ENCODE measurements at places on chromosomes 5 and 9.

DNA sequence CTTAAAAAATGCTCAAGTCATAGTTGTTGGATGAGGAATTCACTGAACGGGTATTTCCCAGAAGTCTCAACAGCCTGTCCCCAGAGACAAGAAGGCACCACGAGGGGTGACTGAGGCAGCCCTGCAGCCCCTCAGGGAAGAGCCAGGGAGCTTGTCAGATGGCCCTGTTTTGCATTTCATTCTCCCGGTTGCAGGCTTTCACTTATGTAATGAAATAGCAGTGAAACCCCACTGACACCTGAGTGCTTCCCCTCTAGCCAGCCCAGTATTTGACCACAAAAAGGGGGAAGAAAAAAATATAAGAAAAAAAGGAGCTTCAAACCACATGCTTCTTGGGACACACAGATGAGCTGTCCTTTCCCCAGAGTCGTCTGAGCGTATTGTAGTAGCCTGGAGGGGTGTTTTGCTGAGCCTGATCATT is 75.3 kb upstream of the IL12B start:
- DNase-seq, result no peak

DNA sequence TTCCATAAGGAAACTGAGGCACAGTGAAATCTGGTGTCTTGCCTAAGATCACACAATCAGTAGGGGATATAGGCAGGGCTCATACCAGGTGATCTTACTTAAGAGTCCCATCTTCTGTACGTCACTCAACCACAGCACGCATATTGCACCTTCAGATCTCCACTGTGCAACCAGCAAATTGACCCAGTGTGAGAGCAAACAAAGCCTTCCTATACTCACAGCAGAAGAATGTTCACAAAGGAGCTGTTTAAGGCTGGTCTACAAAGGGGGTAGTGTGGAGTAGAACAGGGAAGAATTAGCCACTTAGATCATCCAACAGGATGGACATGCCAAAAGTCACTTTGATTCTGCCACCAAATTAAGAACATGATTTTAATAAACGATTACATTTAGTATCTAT is 305.9 kb downstream of the SLIT3 start:
- DNase-seq, result no peak

DNA sequence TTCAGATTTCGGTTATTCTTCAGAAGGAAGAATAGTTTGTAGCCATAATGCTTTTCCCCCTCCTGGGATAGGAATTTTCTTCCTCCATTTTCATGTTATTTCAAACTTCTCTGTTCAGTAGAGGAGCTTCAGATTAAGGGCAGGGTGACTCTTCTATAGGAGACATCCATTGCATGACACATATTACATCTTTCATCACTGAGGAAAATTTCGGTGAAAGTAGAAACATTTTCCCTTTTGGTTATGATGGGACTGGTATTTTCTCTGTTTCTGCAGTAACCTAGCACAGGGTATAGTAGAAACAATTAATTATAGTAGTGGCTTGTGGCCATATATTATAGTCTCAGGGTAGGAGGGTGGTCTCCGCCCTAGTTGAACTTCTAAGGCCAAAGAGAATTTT is 1.1 kb downstream of the IPO11 start:
- no peak for DNase-seq

- no peak for DNase-seq
Observed at GRCh38 chr9:22124263-22125011, 115.3 kb upstream of the CDKN2B start.

GRCh38 chr5:119943148-119943547 is 313.8 kb downstream of the FAM170A start:
- DNase-seq, result no peak

- DNase-seq, result no peak
Observed at GRCh38 chr9:19201899-19202891, 28.3 kb upstream of the DENND4C start.

DNA sequence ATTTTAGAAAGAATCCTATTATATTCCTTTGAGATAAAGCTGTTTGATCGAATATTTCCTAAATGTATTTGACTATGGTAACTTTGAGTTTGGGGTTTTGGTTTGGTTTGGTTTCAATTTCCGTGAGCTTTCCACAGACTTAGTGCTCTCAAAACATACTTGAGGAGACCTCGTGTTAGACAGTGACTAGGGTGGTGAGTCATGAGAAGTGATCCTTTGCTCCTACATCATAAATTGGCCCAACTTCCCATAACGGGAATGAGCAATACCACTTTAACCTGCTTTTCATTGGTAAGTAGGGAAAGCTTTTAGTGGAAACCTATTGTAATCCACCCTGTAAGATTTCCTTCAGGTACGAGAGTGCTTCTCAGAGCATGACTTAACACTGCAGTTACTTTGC is 3.8 kb upstream of the RASEF start:
- no peak for DNase-seq

DNA sequence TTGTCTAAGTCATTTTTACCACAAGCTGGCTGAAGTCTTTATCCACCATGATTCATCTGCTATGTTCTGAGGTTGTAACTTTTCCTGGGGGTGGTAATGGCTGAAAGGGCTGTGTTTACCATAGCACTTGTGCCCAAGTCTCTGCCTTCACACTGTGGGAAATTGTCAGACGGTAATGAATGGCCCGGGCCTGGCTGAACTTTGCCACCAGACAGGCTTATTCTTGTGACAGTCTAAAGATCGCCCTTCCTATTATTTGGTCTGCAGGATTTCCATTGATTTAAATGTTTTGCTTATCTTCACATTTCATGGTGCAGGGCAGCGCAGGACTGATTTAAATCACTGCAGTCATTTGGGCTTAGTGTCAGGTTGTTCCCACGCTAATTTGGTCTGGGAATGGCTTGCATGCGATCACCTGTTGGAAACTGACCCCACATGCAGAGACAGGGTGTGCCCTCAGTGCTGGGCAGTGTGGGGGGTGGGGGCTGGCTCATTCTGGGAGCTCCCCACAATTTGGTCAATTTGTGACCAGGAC is 109.3 kb upstream of the ICE1 start:
- no peak for DNase-seq

DNA sequence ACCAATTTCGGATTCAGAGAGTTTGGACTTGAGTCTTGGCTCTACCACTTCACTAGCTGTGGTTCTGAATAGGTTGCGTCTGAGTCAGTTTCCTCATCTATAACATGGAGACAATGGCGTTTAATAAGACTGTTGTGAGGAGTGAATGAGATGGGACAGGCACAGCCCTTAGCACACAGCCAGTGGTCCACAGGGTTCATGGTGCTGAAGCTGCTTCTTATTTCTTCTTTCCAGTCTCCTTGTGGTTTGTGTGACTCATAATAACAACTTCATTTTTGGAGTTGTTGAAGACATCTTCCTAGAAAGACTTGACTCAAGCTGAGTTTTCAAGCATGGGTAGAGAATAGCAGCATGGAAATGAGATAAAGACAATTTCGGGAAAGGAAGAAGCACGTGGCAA is 172.6 kb upstream of the PPP2R2B start:
- DNase-seq, result no peak

GRCh38 chr5:88939300-88939699 is 56.3 kb upstream of the MEF2C start:
- no peak for DNase-seq

DNA sequence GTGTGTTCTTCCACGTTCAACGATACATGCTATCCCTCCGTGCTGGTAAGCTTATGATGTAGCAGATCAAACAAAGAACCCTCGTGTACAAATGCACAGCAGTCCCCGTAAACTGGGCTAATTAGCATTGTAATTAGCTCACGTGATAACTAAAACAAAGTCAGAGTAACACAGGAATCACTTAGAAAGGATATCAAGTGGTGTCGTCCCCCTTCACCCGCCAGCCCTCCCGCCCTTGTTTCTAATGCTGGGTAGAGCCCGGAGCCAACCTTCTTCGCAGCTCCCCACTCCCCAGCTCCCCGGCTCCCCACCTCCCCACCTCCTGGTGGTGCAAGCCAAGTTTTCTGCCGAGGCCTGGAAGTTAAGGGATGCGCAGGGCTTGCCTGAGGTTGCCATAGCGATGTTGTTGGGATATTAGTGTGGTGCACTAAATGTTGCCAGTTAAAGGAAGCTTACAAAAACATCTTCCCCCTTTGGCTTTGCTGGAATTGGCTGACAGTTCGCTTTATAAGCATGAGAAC is 357.9 kb upstream of the CCNH start:
- DNase-seq, result no peak

DNA sequence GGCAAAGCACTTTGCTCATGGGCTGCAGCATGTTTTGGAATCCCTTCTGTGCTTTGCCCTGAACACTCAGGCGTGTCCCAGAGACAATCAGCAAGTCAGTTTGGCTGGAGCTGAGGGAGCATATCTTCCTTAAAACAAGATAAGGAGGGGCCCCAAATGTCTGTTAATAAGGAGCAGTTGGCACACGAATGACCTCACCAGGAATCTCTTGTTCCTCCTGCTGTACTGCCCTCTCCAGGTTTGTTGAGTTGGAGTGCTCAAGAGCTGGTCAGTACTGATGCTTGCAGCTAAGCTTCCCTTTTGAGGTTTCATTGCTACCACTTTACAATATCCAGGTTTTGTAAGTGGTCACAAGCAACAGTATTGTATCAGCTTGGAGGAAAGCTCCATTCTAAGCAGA is 101.3 kb upstream of the EGFLAM start:
- DNase-seq, result no peak

DNA sequence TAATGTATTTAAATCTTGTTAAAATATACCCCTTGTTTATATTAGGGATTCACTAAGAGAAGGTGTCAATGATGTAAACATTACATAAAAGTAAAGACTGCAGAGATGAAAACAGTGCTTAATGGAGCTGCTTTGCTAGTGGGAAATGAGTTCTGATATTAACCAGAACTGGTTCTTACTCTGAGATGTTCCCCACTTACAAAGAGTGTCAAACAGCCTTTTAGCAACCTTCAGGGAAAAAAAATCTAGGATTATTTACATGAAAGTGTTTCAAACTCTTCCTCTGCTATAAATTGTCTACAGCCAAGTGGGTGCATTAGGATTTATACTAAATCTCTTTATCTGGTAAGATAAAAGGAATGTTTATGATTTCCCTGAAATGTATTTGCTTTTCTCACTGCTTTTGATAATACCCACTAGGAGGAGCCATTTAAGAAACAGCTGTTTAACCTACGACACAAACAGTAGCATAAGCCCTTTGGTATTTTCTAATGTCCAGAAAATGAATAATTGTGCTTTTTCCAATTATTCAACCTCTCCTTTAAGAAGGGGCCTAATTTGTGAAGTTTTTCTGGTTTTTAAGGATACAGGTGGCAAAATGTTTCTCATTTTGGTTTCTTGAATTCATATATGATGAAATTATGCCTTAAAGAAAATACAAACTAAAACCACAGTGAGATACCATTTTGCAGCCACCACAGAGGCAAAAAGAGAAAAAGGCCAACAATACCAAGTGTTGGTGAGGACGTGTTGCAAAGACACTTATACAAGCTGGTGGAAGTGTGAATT is 186.3 kb downstream of the TLE4 start:
- no peak for DNase-seq

- DNase-seq, result no peak
Observed at GRCh38 chr9:136008693-136008997, 47.5 kb upstream of the UBAC1 start.

- DNase-seq, result no peak
Observed at GRCh38 chr9:27701587-27701986, 128.3 kb upstream of the C9orf72 start.

GRCh38 chr9:34587271-34587670 is 2.3 kb downstream of the CNTFR start:
- DNase-seq, result no peak

DNA sequence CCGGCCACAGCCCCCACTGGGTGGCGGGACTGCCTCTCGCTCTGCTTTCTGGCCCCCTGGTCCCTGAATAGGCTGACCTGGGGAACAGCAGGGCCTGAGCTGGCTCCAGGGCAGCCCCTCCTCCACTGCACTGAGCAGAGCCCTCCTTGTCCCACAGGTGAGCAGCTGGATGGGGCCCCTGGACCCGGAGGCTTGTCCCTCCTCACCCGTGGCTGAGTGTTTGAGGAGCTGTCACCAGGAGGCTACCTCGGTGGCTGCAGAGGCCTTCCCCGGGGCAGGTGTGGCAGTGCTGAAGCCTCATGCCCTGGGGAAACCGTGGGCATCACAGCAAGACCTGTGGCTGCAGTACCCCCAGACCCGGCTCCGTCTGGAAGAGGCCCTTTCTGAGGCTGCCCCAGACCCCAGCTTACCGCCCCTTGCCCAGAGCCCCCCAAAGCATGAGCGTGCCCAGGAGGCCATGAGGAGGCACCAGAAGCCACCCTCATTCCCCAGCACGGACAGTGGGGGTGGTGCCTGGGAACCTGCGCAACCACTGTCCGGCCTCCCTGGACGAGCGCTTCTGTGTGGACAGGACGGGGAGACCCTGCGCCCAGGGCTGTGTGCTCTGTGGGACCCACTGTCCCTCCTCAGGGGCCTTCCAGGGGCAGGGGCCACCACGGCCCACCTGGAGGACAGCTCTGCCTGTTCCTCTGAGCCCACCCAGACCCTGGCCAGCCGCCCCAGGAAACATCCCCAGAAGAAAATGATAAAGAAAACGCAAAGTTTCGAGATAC is 28.5 kb upstream of the LRRC14B start:
- no peak for DNase-seq

GRCh38 chr5:79488775-79489174 is 25.2 kb downstream of the HOMER1 start:
- no peak for DNase-seq

DNA sequence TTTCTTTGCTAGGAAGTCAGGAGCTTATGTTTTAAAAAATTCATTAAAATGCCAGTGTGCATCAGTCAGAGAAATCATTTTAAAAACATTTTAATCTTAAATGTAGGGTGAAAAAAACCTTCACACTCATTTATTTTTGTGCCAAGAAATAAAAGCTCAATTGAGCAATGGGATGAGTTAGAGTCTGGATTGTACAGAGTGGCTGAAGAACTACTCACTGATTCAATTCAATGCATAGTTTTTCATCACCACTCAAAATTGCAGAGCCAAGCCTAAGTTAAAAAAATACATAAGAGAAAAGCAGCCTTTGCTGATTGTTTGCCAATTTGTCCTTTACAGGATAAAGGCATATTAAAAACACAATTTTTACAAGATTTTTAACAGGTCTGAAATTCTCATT is 168.2 kb upstream of the DMRTA1 start:
- DNase-seq, result no peak

DNA sequence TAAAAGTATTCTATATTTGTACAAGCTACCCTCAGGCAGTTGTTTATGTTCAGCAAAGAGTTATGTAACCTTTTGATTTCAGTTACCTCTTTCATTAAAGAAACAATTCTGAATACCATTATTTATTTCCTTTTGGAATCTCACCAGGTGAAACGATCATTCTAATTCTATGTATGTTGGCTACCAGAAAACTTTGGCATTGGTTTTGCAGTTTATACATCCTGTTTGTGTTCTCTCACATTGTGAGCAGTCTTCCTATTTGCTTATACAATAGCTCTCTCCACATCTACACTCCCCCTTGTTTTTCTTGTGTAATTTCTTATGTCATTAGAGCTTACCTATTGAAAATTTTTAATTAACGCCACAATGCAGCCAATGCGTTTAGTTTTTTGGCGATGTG is 276.0 kb upstream of the MPDZ start:
- DNase-seq, result no peak

DNA sequence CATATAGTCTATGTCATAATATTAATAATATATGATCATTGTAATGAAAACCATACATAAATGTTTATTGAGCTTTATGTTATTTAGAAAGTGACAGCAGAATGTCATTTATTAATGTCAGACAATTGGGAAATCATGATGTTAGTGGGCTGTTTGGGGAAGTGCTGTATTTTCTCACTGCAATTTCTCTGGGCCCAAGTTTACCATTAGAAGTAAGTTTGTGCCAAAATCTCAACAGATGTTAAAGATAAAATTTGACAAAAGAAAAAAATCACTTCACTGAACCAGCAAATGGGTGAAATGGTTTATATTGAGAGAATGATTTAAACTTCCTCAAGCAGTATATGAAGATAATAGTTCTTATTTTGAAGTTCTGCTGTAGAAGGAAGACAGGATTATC is 433.2 kb upstream of the SMARCA2 start:
- no peak for DNase-seq
